Stimulated activated CD8-positive, alpha-beta memory T cell treated with anti-CD3 and anti-CD28 coated beads, Interleukin-7, amount 100 ng/mL, for 4 hours (primary cell): ENCODE measurements at places on chromosomes 4 and X.

DNA sequence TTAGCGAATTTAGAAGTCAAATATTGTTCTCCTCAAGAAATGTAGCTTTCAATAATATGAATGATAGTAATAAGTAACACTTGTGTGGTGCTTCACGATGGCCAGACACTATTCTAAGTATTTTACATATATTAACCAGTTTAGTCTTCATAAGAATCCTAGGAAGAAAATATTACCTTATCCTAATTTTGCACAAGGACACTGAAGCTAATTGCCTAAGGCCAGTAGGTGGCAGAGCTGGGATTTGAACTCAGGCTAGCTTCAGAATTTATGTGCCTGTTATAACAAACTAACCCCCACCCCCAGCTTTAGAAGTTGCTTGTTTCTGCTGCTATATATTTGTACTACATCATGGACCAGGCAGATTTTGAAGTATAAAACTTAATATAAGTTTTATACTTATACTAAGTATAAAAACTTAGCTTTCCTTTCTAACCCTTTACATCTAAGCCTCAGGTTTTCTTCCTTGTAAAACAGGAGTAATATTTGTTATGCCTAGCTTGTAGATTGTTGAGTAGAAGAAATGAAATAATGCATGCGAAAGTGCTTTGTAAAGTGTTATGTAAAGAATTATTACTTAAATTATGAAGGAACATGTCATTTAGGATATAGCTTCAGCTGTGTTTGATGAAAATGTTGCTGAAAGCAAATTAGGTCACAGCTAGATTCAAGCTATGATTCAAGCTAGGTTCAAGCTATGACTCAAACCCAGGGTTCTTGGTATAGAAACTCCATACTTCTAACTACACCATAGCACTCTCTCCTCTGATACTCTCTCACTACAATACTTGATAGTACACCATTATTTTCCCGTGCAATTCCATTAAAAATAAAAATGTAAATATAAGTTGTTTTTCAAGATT is 4.2 kb upstream of the CDS1 start:
- no peak for DNase-seq

GRCh38 chr4:73964862-73965611 is 16.8 kb downstream of the PF4 start:
- no peak for DNase-seq

GRCh38 chr4:113962016-113962347 is 17.5 kb downstream of the ARSJ start:
- DNase-seq = no peak

GRCh38 chrX:53681661-53682060 is 4.9 kb downstream of the HUWE1 start:
- no peak for DNase-seq

DNA sequence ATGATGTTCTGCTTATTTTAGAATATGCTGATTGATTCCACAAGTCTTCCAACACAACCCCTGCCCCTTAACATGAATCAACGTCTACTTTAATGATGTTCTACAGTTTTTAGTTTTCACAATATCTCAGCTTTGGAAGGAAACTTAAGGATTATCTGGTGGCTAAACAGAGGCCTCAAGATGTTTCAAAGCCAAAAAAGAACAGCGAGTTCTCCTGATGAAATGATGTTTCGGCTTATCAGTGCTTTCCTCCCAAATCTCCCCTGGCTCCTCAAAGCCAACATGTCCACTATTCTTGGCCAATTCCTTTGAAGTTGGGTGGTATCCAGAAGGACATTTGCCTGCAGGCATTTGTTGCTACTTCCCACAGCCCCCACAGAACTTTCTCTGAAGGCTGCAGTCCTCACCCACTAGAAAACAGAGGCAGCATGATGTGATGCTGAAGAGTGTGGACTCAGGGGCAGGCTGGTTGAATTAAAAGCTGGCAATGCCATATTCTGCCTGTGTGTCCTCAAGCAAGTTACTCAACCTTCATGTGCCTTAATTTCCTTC is 87.3 kb downstream of the ADGRG4 start:
- no peak for DNase-seq

DNA sequence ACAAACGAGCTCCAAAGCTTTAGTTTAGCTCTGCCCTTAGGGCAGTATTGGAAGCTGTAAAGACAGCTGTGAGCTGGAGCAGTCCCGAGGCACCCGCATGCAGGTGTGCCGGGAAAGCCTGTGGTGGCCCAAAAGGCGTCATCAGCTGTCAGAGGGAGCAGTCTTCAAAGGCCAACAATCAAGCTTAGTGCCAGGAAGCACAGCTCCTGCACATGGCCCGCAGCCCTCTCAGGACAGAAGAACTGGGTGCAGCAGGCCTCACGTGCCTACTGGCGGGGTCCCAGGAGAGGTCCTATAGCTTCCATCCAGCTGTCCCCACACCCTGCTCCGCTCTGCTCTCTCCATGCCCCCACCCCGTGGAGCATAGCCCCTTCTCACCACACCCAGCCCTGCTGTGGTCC is 92.2 kb upstream of the TRIM2 start:
- no peak for DNase-seq

- DNase-seq = no peak
Observed at GRCh38 chrX:105880491-105880890, 58.2 kb downstream of the NRK start.
